Fibroblast of pulmonary artery (primary cell): ENCODE measurements at places on chromosomes 5 and 9.

- no peak for DNase-seq
Measured at GRCh38 chr5:146632620-146633322, 116.8 kb upstream of the GPR151 start.

DNA sequence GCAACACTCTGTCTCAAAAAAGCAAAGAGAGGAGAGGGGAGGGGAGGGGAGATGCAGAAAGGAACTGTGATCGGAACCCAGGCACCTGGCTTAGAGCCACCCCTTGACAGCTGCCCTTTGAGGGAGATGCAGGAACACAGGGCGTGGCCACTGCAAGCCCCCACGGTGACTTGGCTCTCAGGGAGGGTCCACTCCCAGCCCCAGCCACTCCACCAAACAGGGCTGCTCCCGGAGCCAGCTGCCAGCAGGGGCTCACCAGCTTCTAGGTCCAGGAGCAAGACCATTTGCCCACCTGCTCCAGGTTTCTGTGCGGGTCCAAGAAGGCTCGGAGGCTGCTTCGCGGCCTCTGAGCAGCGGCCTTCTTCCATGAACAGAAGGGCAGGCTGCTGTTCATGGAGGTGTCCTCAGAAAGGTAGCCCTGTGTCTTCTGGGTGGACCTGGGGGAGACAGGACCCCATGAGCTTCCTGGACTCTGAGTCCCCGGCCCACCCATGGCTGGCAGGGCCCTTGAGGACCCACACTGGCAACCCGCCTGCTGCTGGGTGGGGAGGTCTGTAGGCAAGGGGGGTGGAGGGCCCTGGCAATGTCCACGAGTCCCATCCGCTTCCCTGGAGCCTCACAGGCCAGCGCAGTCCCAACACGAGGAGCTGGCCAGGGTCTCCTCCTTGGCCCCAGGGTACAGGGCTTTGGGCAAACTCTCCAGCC is 7.9 kb downstream of the C9orf50 start:
- no peak for DNase-seq

- no peak for DNase-seq
Measured at GRCh38 chr5:25393957-25394356, 749.2 kb upstream of the CDH10 start.

- DNase-seq, result peak; percentile 70
Measured at GRCh38 chr5:134127376-134127861, 12.9 kb downstream of the TCF7 start.

GRCh38 chr5:180696116-180696515 is 43.7 kb downstream of the OR2Y1 start:
- no peak for DNase-seq

DNA sequence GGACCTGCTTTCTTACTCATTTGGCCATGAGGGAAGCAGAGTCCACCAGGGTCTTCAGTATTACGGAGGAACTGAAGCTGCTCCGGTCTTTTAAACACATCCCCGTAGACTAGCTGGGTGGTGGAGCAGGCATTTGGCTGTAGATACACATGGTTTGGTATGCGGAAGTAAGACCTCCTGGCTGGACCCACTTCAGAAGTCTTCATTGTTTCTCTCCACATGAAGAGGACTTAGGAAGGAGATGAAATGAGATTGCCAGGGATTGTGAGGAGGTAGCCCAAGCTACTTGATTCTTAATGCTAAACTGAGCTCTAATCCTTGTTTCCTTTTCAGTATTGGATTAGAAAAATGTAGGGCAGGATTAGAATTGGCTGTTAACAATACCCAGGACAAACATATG is 32.9 kb downstream of the STXBP1 start:
- no peak for DNase-seq

DNA sequence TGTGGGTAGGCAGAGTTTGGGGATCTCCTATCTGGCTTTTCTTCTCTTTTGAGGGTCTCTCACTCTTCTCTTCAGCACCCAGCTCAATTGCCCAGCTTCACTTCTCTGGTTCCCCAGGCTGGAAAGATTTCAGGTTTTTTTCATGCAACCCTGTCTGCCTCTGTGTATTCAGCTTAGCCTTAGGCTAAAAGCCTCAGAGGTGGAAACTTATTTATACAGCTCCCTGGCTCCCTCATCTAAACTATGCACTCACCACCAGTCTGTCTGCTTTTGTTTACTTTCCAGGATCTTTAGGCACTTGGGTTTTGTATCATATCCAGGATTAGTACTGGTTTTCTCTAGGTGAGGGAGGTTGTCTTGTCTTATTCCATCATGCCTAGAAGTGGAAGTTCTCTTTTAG is 540.2 kb upstream of the TRPC7 start:
- no peak for DNase-seq

DNA sequence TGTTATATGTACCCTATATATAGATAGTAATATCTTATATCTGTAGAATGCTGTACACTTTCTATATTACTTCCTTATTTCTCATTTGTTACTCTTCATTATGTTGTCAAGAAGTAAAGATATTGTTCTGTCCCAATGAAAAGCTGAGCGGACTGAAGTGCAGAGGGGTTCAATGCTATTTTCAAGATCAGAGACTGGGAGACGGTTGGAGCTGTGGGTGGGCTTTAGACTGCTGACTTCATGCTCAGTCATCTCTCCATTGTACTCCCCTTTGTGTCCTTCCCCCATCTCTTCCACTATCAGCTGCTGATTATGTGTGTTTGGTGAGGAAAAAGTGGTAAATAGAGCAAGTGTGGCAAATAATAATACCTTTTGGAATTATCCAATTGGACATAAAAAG is 532.3 kb upstream of the ZNF608 start:
- no peak for DNase-seq

- DNase-seq, result no peak
Measured at GRCh38 chr9:125985998-125986655, 239.0 kb downstream of the PBX3 start.

- no peak for DNase-seq
Measured at GRCh38 chr5:9712911-9713310, 82.8 kb upstream of the TAS2R1 start.

- peak; percentile 52 for DNase-seq
Measured at GRCh38 chr5:91052977-91053740, 330.0 kb downstream of the ARRDC3 start.

DNA sequence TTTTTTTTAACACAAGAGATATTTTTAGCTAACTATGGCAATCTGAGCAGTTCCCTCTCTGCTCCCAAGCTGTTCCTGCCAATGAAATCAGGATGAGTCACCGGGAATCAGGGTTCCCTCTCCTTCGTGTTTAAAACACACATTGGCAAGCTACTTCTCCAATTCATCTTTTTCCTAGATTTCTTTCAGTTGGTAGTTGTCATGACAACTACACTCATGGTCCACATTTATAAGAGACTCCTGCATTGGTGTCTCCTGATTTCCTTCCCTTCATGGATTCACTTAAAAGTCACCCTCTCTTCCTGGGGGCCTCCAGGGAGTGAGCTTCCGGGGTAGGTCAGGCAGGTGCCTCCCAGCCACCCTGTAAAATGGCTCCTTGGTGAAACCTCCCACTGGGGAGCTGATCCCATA is 72.3 kb upstream of the NIPAL4 start:
- DNase-seq, result peak; percentile 91

DNA sequence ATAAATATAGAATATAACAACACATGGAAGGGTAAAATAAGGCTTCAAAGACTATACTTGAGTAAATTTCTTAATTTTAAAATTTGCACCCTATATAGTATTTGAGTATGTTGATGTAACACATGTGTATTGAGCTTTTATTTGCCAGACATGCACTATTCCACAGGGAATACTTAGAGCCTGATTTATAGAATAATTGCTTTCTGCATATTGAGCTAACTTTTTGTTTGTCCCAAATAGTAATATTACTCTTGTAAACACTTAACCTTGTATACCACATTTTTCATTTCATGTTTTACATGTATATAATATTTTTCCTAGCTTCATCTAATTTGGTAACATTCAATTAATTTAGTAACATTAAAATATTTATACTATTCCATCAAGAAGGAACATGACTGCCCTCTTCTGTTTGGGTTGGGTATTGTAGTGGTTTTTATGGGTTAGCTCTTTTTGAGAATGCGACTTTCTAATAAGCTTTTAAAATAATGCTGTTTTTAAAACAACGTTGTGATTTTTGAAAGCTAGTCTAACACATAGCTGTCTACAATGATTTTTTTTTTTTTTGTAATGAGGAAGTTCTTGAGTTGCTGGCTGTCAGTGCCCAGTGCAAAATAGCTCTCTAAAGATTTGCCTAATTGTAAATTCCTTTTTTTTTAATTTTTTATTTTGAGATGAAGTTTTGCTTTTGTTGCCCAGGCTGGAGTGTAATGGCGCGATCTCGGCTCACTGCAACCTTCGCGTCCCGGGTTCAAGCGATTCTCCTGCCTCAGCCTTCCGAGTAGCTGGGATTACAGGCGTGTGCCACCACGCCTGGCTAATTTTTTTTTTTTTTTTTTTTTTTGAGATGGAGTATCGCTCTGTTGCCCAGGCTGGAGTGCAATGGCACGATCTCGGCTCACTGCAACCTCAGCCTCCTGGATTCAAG is 4.8 kb downstream of the SUB1 start:
- peak; percentile 83 for DNase-seq

- DNase-seq, result peak; percentile 52
Measured at GRCh38 chr5:147893820-147894219, 12.5 kb downstream of the C5orf46 start.

DNA sequence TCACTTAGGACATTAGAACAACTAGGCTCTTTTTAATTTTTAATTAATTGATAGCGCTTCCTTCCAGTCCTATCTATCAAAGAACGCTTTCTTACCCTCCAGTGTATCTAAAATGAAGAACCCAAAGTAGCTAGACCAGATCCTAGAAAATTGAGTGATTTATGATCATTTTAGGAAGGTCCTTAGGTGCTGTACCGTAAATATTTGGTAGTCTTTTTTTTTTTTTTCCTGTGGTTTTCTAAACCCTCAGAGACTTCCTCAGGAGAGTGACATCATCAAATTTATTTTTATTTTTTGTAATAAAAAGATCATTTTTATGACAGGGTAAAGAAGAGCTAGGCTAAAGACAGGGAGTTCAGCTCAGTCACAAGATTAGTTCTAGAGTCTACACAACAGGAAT is 197.4 kb downstream of the WDR70 start:
- DNase-seq, result no peak

- no peak for DNase-seq
Measured at GRCh38 chr5:68688547-68688946, 405.3 kb upstream of the SLC30A5 start.

DNA sequence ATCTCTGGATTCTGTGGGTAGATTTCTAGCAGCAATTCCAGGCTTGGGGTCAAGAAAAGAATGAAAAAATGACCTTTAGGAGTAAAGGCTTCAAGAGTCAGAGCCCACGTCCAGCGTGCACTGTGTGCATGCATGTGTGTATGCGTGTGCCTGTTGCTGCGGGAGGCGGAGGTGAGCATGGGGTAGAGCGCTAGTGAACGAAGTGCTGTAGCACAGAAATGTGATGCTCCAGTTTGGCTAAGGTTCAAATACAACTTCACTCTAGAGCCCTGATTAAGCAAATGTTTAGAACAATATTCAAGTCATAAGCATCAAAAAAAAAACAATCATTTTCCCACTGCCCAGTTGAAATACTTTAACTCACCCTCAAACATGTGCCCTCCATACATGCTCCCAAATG is 403.9 kb downstream of the ZNF608 start:
- no peak for DNase-seq

DNA sequence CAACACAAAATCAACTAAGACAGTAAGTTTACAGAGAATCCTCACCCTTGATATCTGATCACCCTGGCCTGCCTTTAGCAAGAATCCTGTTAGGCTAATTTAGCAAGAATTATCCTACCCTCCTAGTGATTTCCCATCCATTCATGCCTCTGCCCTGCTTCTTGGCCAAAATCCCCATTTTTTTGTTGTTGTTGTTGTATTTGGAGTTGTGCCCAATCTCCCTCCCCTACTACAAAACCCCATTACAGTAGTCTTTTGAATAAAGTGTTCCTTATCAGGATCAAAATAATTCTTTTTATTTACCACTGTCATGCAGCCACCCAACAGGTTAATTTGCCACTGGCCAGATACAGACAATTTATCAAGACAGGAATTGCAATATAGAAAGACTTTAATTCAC is 58.5 kb upstream of the CLINT1 start:
- peak; percentile 24 for DNase-seq

- DNase-seq, result peak; percentile 68
Measured at GRCh38 chr9:4048441-4048840, 251.4 kb downstream of the GLIS3 start.

DNA sequence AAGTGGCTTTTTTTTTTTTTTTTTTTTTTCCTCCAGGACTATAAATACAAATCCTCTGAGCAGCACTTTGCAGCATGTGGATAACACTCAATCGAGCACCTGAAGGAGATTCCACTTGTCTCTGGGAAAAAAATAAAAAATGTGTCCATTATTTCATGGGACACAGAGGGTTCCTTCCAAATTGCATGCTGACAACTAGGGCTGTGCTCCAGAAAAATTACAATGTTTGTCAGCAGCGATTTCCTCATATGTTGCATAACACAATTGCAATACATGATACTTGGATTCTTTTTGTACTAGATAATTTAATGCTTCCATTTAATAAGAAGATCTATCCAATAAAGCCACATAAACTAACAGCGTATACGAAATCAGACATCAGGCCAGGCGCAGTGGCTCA is 84.4 kb downstream of the CDH18 start:
- DNase-seq, result peak; percentile 80

GRCh38 chr9:99666571-99666970 is 155.1 kb upstream of the NR4A3 start:
- DNase-seq, result no peak

- no peak for DNase-seq
Measured at GRCh38 chr9:127132921-127133647, 10.6 kb upstream of the ANGPTL2 start.

GRCh38 chr9:98020476-98021145 is 35.9 kb upstream of the NANS start:
- DNase-seq, result no peak

GRCh38 chr9:134209731-134210311 is 45.5 kb upstream of the RNU6ATAC start:
- no peak for DNase-seq

DNA sequence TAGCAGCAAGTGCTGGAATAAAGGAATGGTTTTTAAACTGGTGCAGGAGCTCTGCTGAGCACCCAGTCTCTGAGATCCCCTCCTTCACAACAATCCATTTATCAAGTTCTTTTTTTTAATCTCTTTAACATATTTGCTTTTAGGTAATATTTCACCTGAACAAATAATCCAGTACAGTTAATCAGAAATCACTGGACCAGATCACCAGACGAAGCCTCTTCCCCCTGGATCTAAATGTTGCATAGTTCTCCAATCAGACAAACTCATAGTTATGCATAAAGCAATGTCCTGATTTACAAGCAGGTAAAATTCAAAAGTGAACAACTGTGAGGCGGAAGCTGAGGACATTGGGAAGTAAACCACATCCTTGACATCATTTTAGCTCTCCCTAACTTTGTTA is 657.7 kb upstream of the RORB start:
- no peak for DNase-seq

- peak; percentile 22 for DNase-seq
Measured at GRCh38 chr9:79346350-79347020, 225.3 kb upstream of the TLE4 start.

- peak; percentile 95 for DNase-seq
Measured at GRCh38 chr5:149887622-149888183, 56.9 kb downstream of the PDE6A start.

- DNase-seq, result no peak
Measured at GRCh38 chr9:134632329-134632728, 9.3 kb upstream of the COL5A1 start.
